Uterus (tissue), 4 donors: ENCODE measurements at places on chromosomes 12 and 14. TPM values are rescaled to one million over a fixed set of nuclear protein-coding genes. Genes with fewer than 3 reads are reported as not detected.

DNA sequence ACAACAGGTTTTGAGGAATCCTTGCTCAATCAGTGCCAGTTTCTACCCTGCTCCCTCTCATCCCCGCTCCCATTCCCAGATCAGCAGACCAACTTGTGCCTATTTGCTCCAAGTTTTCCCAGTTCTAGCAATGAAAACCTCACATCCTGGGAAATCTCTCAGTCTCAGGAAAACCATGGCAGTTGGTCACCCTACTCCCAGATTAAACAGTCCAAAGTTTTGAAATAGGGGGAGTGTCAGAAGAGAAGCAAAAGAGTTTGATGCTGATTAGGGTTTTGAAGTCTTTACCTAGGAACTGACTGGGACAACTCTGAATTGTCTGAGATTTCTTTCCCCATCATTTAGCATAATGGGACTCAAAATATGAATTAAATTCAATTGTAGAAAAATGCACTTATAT, 95.8 kb upstream of the ARID2 start:
- no peak overlapping the region for H3K27ac ChIP-seq
- H3K27me3 ChIP-seq = no peaks in the 10 kb centered on the region
- H3K4me3 ChIP-seq = no peak overlapping the region
- H3K4me1 ChIP-seq = no peaks in the 10 kb centered on the region
- DNase-seq = no peak

DNA sequence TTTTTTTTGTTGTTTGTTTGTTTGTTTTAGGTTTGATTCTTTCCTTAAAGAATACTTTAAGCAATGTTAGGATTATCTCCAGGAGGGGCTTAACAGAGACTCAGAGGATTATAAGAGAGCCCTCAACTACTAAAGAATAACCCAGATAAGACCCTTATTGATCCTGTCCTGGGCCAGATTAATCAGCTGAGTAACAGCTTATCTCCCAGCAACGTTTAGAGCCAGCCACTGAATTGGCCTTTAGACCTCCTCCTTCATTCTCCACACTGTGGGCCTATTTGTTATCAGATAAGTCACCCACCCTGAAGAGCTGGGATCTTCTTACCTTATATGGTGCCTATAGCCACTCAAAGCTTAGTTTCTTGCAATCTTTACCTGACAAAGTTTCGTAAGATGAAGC, 71.1 kb downstream of the FIGNL2 start:
- no peaks in the 10 kb centered on the region for H3K4me1 ChIP-seq
- H3K27me3 ChIP-seq = no peaks in the 10 kb centered on the region
- DNase-seq = no peak
- H3K4me3 ChIP-seq = no peak overlapping the region
- no peaks in the 10 kb centered on the region for H3K36me3 ChIP-seq

DNA sequence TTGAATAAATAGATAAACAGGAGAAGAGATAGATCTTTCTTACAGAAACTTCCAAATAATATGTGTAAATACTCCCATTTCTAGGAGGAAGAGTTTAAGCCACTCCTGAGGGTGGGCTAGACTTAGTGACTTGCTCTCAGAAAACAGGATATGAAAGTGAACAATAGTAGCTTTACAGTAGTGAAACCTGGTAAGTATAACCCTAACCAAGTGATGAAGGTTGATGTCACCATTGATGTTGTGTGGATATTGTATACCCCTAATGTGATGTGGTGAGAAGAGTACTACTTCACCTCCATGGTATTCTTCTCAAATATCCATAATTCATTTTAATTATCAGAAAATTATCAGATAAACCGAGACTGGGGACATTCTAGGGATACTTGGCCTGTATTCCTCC, 20.9 kb downstream of the AKAP6 start:
- H3K27ac ChIP-seq = no peak overlapping the region
- DNase-seq = no peak
- no peaks in the 10 kb centered on the region for H3K36me3 ChIP-seq
- no peaks in the 10 kb centered on the region for H3K4me1 ChIP-seq
- H3K4me3 ChIP-seq = no peak overlapping the region
- H3K27me3 ChIP-seq = no peaks in the 10 kb centered on the region

GRCh38 chr12:119258149-119258548, 76.4 kb upstream of the CCDC60 start:
- no peak overlapping the region for H3K27ac ChIP-seq
- no peak for DNase-seq
- H3K4me3 ChIP-seq = no peak overlapping the region
- no peaks in the 10 kb centered on the region for H3K27me3 ChIP-seq
- no peaks in the 10 kb centered on the region for H3K4me1 ChIP-seq

- no peaks in the 10 kb centered on the region for H3K27me3 ChIP-seq
- H3K4me1 ChIP-seq = no peaks in the 10 kb centered on the region
- H3K27ac ChIP-seq = no peak overlapping the region
Measured at GRCh38 chr14:89088530-89088929, 264.1 kb downstream of the TTC8 start.

DNA sequence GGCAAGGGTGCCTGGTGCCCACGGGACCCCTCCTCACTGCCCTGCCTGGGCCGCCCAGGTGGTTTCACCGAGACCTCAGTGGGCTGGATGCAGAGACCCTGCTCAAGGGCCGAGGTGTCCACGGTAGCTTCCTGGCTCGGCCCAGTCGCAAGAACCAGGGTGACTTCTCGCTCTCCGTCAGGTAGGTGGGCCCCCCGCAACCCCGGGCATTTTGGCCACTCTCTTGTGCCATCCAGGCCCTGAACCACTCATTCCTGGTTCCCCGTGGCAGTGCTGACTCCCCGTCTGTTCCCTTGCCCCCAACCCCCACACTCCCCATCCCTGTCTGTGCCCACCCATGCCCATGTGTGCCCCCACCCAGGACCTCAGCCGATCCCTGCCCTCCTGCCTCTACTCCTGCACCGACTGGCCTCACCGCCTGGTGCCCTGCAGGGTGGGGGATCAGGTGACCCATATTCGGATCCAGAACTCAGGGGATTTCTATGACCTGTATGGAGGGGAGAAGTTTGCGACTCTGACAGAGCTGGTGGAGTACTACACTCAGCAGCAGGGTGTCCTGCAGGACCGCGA, 480 bp downstream of the PTPN6 start:
- no peak for DNase-seq
- H3K4me3 ChIP-seq = no peak overlapping the region
- no peak overlapping the region for H3K27ac ChIP-seq

DNA sequence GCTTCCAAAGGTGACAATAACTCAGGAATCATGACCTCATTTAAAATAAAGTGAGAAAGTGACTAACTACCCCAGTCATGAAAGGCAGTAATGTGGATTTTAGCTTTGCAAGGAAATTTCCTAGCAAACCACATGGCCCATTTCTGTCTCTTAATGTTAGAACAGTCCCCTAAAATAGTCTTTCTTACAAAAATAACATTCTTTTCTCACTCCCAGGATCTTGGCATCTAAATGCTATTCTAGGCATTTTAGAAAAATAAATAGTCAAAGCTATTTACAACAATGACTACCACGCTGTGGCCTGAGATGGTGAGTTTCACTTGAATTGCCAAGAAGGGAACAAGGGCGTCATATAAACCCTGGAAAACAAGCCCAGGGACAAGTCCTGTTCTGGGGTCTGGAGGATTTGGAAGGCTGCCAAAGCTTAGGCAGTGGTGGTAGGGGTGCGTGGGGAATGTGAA, 101.2 kb upstream of the CCDC175 start:
- H3K4me1 ChIP-seq = no peaks in the 10 kb centered on the region
- H3K4me3 ChIP-seq = no peak overlapping the region
- no peak for DNase-seq
- H3K36me3 ChIP-seq = no peaks in the 10 kb centered on the region

- no peaks in the 10 kb centered on the region for H3K36me3 ChIP-seq
- no peak for DNase-seq
- no peaks in the 10 kb centered on the region for H3K4me1 ChIP-seq
- H3K4me3 ChIP-seq = no peak overlapping the region
- H3K27me3 ChIP-seq = no peaks in the 10 kb centered on the region
Measured at GRCh38 chr14:91911474-91912032, 35.9 kb downstream of the FBLN5 start.

- peak; percentile 75 for DNase-seq
- no peaks in the 10 kb centered on the region for H3K27me3 ChIP-seq
- no peaks in the 10 kb centered on the region for H3K4me1 ChIP-seq
- H3K4me3 ChIP-seq = no peak overlapping the region
- peak overlapping the region; percentile 90 for H3K27ac ChIP-seq
- no peaks in the 10 kb centered on the region for H3K36me3 ChIP-seq
Measured at GRCh38 chr12:122399592-122400373, 22.7 kb downstream of the CLIP1 start.

GLIPR1 gene
- 51.6 TPM for total RNA-seq

ASB2 gene
- total RNA-seq = 11.8 TPM
